GDM1 (cell line): ENCODE measurements at places on chromosomes 6 and 20.
A peak's percentile ranks its signal among the peaks of the same experiment; 100 is the strongest.

DNA sequence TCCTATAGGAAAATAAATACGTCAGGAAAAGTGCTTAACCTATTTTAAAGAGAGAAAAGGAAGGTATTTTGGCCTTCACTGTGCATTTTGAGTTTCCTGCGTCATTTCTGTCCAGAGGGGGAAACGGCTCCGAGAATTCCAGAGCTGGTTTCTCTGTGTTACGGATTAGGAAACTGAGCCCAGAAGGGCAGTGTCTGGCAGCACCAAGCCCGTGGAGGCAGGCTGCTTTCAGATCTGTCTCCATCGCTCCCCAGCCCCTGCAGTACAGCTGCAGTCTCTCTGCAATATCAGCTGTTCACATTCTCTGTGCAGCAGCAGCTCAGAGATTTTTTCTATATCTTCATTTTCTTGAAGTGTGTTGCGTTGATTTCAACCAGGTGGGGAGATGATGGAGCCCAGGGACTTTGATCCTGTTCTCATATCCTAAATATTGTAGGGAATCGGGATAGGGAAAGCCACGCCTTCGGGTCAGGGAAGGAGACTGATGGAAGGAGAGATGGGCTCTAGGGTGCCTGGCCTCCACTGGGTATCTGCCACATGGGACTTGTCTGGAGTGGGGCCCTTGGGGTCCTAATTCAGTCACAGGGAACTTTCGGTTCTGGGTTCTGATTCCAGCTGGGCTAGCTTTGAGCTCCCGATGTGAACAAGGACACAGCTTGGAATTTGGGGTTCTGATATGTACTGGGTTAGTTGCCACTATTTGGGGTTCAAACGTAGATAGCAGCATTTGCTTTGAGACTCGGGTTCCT is 2.8 kb downstream of the ANKRD60 start:
- no peak for DNase-seq

DNA sequence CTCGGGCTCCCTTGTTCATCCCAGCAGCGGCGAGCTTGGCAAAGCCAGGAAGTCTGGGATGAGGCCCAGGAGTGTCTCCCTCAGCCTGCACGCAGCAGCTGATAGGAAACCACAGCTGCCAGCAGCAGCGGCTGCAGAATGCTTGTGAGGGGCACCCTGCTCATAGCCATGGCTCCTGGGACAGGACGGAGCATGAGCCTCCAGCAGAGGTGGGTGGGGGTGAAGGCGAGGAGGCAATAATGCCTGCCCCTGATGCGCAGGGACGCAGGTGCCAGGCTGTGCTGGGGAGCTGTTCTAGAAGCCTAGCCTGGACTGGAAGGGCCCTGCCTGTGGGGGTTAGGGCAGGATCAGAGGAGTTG is 157.9 kb downstream of the CD83 start:
- no peak for DNase-seq

- DNase-seq: peak; percentile 34
These were observed 773 bp upstream of the AHI1 start for GRCh38 chr6:135498185-135498841.

DNA sequence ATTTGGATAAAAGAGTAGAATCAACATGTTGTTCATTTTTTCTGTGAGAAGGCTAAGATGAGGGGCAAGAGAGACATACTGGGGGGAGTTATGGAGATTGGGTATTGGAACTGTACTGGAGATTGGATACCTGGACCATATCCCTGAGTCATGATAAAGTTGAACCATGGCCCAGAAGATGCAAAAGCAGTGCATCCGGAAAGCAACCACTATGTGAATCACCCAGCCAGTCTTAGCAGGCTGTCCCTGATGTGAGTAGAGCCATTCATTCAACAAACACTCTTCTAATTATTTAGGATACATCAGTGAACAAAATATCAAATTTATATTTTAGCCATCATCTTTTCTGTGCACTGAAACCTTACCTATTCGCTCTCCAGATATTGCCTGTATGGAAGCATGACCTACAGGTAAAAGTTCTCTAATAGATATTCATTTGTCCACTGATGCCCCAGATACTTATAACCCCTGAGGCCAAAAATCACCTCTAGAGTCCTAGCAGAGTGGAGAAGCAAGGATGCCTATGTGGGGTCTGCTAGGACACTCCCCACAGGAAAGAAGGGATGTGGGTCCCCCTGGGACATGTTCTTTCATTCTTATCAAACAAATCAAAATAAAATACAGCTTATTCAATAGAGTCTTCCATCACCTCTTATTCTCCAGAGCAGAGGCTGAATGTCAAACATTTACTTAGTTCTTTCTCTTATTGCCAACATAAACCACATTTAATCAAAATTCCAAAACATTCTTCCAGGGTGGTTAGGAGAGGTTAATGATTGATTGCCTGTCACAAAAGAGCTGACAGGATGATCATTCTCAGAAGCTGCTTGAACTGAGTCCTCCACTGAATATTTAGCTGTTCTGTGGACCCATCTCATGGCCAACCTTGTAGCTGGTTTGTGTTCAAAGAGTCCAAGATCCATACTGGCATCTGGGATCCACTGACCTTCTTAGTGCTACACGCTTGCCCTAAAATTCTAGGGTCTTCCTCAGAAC is 37.0 kb upstream of the PKHD1 start:
- DNase-seq: no peak

DNA sequence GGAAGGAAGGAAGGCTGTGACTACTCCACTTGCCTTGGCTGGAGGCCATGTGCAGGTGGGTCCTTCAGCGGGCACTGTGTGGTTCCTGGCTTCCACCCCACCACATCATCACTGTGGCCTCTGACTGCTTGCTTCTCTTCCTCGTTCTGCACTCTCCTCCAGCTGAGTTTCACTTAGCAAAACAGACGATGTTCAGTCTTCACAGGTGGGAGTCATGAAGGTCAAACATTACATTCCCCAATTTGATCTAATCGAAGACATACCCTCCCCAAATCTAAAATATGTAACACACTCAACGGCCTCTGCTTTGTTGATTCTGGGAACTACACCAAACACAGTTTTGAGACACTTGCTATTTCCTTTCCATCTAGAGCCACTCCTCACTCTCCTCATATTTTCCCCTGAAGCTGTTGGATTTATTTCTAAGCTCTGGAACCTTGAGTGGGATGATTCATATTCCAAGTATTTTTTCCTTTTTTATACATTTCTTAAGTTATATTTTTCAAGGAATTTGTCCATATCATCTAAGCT is 132.5 kb upstream of the FOXA2 start:
- peak; percentile 91 for DNase-seq

DNA sequence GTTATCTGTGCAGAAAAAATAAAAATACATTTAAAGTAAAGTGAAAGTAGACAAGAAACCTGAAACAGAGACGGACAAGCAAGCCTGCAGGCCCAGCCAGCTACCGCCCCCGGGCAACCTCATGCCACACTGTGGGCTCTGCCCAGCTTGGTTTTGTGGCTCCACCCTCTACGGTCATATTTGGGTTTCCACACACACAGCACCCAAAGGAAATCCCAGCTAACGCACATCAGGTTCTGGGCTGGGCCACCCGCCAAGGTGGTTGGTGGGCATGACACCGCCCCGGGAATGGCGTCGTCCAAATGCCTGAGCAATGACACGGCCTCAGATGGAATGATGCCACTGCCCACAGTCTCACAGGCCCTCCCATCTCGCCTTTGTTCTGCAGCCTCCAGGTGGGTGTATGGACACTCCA is 22.9 kb downstream of the FAM110A start:
- DNase-seq: no peak

DNA sequence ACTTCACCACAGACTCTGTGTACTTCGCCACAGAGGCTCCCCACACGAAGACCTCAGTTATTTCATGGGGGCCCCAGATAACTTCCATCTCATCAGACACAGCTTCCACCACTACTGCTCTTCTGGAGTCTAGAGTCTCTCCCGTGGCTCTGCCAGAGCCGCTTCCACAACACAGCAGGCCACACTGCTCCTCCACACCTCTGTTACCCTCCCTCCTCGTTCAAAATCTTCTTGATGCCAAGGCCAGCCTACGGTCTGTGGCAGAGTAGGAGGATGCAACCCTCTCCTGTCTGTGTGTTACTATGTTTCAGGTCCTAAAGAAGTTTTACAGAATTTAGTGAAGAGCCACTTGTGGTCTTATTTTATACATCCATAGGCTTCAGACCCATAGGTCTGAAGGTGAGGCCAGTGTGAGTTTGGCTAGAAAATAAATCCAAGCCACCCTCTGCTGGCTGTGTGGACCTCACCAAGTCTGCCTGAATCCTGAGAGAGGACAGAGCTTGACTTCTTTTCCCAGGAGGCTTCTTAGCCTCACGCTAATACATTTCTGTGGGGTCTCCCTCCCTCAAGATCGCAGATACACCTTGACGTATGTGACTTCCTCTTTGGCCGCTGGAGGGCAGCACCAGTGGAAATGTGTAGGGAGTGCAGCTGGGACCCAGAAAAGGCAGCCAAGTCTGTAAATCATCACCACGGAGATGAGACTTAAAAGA is 197.7 kb downstream of the FAXC start:
- DNase-seq: no peak

DNA sequence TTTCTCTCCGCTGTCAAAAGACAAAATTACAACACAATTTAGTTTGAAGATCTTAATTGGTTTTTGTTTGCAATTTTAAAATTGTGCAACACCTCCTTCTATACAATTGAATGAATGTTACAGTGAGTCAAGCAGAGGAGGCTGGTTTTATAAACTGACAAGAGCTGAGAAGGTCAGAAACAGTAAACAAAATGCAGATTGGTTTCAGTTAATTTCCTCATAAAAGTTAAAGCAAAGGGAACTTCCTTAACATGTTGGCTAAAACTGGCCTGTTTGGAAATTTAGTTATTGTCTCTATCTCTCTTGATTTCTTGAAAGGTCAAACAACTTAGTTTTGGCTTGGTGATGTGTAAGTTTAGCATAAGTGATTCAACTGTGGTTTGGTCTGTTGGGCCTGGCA is 22.2 kb downstream of the KHDC1L start:
- no peak for DNase-seq

DNA sequence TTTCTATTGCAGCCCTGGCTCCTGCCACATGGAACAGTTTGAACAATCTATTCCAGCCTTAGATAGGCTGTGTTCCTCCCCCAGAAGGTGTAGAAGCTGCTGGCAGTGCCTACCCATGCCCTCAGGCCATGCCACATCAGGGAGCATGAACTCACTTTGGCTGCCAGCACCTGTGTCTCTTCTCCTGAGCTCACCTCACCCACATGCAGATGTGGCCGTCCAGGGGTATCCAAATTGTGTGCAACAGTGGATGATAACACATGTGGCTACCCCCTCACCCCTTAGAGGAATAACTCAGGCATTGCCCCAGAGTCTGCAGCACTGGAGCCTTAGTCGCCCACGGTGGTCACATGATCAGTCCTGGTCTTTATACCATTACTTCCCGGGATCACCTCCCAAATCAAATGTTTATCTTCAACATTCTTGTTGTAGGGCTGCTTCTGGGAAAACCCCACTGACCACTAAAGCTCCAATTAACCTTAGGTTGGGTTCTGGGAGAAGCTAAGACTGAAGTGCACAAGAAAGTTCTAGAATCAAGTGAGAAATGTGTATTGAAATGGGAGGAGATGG is 110.4 kb downstream of the BANF2 start:
- DNase-seq: no peak

DNA sequence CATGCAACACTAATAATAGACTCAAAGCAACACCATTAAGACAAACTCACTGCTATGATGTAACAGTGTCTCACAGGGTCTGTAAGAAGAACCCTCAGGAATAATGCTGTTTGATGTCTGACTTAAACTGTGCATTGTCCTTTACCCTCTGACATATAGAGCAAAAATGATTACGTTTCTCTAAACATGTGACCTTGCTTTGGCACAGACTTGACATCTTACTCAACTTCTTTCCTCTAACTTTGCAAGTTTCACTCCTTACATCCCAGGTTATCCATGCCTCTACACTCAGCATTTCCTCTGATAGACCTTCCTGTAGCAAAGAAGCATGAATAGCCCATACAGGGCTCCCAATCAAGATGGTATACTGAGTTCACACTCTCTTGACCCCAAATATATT is 252.7 kb downstream of the UST start:
- DNase-seq: no peak

DNA sequence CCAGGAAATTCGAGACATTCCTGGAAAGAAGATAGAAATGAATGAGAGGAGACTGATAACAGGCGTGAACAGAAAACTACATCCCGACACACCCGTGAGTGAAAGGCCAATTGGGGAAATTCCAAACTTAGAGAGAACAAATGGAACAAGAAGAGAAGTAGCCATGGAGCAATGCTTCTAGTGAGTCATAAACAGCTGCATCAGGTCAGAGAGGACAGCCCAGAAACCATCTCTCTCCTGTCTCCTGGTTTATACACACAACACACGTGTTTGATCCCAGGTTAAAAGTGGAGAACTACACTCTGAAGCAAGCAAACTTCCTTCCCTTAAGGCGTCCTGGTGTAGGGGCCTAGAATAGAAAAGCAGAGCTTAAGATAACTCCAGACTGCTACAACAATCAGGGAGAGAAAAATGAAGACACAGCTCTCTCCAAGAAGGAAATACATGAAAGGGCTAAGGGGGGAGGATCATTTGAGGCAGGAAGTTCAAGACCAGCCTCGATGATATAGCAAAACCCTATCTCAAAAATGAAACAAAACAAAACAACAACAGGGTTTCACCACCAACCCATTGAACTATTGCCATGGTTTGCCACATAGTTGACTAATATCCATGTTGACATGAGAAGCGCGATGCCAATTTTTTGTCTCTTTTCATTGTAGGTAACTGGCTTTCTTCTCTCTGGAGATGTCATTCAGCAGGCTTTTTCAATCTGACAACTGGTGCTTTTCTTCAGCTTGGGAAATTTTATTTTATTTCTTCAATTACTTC is 26.9 kb downstream of the NRN1 start:
- DNase-seq: no peak

DNA sequence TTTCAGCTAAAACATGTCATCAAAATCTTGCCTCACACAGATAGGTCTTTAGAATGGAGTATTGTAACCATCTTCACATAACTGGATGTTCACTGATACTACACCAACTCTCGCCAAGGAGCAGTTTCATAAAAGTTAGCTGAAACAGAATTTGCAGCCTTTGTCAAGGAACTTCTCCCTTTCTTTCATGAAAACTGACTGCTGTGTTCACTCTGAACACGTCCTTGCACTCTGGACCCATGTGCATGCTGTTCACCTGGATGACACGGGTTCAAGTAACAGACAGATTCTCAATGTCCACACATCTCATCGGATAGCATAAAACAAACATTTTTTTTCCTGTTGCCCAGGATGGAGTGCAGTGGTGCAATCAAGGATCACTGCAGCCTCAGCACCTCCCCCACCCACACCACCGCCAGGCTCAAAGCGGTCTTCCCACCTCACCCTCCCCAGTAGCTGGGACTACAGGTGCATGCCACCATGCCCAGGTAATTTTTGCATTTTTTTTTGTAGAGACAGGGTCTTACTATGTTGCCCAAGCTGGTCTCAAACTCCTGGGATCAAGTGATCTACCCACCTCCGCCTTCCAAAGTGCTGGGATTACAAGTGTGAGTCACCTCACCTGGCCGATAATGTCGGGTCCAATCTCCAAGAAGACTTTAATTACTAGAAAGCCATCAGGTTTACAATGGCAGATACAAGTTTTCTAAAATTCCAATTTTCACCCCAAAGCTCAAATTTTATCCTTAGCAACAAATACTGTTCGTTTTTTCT is 9.4 kb downstream of the DIDO1 start:
- no peak for DNase-seq

GRCh38 chr6:147159536-147160374 is 44.5 kb upstream of the STXBP5 start:
- no peak for DNase-seq
